KG1 (cell line): ENCODE measurements at places on chromosomes 7 and 10.

GRCh38 chr7:123198668-123199652 lies 809 bp downstream of the SLC13A1 start:
- no peak for DNase-seq

GRCh38 chr10:95276367-95277200 lies 14.2 kb downstream of the PDLIM1 start:
- no peak for DNase-seq

DNA sequence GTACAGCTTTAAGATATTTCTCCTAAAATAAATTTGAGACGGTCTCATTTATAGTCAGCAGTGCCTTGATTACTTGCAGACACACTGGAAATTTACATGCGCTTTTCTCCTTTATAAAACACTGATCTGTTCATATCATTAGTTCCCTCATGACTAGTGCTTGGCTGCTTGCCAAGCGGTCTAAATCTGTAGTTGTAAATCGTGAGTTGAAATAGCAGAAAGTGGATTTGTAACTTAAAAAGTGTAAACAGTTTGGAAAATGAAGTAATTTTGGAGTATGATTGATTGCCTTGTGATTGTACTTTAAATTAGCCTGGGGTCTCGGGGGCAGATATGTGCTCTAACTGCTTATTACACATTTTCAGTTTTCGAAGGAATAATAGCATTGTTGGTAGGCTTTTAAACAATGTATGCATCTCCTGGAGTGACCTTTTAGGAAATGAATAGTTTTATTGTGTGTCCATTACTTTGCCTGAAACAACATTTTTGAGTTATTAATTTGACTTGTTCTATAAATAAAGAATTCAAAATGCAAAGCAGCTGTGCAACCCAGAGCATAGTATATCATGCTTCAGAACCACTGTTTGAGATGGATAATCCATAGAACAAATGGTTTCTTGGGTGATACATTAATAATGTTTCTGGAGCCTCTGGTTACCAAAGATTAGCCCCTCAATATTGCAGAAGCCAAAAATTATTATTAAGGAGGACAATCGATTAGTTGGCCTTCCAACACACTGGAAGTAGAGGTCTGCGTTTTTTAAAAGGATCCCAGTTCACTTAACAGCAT lies 73.3 kb downstream of the ARID5B start:
- DNase-seq, result no peak

GRCh38 chr10:62541811-62542210 lies 167.6 kb downstream of the ZNF365 start:
- no peak for DNase-seq

DNA sequence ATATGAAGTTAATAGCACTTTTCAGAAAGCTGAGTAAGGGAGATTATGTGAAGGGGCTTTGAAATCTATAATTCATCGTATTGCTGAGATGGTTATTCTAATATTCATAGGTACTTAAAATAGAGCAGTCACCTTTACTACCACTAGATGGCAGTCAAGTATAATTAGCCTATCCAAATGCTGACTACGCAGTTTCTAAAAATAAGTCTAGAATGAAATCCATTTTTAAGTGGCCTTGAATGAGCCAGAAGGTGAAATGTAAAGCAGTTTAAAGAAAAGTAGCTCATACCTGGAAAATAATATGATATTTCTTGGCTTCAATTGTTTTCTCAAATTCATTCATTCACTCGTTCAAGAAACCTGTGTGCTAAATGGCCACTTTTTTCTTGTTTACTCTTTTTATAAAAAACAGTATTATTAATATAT lies 1277.1 kb downstream of the GATA3 start:
- peak; percentile 10 for DNase-seq

- DNase-seq, result no peak
Observed at GRCh38 chr7:29843093-29843492, 36.8 kb downstream of the WIPF3 start.

DNA sequence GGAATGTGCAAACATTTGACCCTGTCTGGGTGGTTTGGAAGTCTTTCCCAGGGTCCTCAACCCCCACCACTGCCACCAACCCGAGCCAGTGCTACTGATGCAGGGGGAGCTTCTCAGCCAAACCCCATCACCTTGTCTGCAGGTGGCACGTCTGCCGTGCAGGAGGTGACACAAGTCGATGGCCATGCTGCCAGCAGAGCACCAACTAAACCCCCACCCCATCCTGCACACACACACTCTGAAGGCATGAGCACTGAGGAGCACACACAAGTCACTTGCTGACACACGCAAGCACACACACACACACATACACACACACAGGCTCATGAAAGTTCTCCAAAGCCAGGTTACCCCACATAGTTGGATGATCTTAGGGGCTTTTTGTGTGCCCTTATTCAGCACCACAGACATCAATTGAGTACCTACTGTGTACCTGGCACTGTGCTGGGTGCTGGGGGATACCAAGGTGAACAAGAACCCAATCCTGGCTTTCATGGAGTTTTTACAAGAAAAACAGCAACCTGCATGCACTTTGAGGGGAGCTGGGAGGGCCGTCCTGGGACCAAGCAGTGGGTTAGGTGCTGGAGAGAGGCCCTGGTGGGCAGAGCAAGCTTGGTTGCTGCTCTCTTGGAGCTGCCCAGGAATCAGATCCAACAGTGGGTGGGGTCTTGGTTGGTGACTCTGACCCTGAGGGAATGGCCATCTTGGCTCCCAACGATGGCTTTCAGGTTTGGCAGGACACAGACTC lies 118.8 kb downstream of the RGS10 start:
- DNase-seq, result no peak

DNA sequence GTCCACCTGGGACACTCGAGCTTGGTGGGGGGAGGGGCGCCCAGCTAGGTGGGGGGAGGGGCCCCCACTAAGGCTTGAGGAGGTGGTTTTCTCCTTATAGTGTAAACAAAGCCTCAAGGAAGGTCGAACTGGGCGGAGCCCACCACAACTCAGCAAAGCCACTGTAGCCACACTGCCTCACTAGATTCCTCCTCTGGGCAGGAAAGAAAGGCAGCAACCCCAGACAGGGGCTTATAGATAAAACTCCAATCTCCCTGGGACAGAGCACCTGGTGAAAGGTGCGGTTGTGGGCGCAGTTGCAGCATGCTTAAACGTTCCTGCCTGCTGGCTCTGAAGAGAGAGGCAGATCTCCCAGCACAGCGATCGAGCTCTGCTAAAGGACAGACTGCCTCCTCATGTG lies 133.1 kb downstream of the SNX13 start:
- DNase-seq, result no peak
